ENCODE measurements at places on chromosomes 12 and 14.
A peak's percentile ranks its signal among the peaks of the same experiment; 100 is the strongest.

- DNase-seq, result no peak
Observed at GRCh38 chr12:57851552-57851951, 5.0 kb upstream of the CTDSP2 start.

- DNase-seq, result peak; percentile 77
Observed at GRCh38 chr12:111596985-111597830, 1.9 kb downstream of the ATXN2 start.

- no peak for DNase-seq
Observed at GRCh38 chr14:44404036-44404435, 103.0 kb downstream of the FSCB start.

- no peak for DNase-seq
Observed at GRCh38 chr12:9763025-9763424, 2.3 kb upstream of the CD69 start.

DNA sequence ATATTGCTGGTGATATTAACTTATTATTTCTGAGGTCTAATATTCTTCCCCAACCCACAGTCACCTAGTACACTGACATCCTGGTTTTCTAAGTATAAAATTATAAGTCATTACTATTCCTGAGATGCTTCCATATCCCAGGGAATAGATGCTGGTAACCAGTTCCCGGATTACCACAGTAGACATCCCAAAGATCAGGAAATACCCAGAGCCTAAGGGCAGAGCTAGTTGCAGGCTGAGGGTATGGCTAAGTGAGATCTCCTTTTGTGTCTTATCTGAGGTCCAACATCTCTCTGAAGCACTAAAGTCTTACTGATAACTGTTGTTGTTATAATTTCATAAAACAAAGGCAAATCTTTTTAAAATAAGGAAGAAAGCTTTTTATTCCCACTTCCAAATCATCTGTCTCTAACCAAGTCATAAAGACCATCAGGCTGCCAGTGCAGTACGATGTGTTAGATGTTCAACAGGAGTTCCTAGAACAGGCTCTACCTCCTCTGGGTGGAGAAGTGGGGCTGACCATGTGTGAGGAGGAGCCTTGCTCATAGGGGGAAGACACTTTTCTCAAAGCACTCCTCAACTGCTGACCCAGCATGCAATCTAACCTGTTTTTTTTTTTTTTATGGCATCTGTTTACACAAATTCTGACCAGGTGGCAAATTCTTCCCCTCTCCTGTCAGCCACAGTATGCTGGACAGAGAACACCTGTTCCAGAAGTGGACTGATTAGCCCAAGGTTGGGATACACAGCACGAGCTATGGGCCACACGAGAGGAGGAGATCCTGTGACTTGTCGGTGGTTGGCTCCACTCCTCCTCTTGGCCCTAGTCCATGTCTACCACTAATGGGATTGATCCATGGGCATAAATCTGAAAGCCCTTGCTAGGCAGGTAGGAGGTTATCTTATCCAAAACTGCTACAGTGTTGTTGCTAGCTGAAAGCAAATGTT, 16.1 kb upstream of the GRIP1 start:
- no peak for DNase-seq

DNA sequence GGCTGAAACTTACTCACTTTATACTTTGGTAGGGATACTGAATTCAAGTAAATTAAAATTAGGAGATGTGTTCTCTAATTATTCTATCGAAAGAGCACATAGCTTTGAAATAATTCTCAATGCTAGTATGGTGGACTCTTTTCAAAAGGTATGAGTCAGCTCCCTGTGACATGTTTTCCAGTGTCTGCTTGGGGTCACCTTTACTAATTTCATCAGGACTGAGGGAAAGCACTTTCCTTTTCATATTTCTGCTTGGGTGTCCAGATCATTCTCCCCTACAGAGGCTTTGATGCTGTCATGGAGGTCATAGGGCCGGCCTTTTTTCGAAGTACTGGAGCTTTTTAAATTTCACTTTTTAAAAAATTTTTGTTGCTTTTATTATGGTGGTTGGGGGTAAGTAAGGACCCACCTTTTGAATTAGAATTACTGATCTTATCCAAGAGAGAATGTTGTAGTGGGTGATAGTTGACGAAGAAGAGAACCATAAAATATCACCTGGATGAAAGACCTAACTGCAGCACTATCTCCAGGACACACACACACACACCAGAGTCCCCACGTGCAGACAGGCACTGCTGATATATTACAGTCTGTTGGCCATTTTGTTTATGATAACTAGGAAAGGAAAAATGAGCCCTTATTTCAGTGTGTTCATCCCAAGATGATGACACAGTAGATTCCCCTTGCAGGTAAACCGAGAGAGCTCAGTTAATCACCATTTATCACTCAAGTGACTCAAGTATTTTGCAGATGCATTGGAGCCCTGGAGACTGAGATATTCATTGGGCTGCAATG, 558.6 kb downstream of the DIO2 start:
- DNase-seq, result no peak

GRCh38 chr12:388012-388411, 1.1 kb downstream of the KDM5A start:
- no peak for DNase-seq

DNA sequence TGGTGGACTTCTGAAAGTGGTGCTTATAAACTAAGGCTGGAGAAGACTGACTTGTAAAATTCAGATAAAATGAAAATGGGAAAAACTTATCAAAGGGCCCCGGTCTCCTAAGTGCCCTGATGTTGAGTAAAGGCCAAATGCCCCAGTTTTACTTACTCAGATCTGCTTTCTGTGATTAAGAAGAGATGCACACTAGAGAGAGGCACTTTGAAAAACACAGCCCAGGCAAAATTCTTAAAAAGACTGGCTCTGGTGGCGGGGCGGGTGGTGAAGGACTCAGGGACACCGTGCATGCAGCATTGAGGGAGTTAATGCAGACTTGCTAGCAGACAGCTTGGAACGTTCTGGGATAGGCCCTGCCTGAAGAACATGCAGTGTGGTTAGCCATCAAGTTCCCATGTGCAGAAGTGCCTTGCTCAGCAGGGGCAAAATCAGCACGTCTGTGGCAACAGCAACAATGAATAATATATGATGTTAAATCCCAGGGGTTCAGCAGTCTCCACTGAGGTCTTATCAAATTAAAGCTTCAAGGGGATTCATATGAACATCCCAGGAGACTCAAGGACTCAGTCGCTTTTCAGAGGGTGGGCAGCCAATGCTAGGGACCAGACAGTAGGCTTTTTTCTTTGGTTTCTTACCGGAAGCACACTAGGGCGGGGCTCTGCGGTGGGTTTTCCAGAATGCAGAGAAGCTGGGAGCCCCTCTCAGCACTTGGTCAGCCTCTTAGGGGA, 105.0 kb downstream of the DAD1 start:
- no peak for DNase-seq

GRCh38 chr14:103434868-103435442, 49.7 kb downstream of the MARK3 start:
- no peak for DNase-seq

- DNase-seq, result no peak
Observed at GRCh38 chr14:90599339-90599738, 202.5 kb downstream of the CALM1 start.

DNA sequence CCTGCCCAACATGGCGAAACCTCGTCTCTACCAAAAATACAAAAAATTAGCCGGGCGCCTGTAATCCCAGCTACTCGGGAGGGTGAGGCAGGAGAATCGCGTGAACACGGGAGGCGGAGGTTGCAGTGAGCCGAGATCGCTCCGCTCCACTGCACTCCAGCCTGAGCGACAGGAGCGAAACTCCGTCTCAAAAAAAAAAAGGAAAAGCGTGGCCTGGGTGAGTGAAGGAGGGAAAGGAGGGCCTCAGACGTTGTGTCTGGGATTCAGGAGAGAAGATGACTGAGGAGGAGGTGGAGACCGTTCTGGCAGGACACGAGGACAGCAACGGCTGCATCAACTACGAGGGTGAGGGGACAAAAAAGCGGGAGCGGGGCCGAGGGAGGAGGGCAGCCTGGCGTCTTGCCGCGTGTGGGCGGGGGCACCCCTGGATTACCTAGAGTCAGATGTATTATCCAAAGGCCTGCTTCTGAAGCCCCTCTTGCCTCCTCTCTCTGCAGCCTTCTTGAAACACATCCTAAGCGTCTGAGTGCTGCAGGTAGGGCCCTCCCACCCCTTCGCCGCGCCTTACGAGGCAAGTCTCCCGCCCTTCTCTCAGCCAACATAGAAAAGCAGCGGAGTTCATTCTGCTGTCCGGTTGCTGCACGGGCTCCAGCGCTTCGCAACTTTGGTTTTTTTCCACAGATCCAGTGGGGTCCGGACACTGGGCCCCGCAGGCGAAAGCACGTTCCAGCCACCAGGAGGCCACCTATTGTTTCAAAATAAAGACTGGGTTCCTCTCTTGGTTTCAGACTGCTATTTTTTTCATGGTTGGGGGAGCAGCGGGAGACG, 744 bp upstream of the MYL6 start:
- peak; percentile 93 for DNase-seq

DNA sequence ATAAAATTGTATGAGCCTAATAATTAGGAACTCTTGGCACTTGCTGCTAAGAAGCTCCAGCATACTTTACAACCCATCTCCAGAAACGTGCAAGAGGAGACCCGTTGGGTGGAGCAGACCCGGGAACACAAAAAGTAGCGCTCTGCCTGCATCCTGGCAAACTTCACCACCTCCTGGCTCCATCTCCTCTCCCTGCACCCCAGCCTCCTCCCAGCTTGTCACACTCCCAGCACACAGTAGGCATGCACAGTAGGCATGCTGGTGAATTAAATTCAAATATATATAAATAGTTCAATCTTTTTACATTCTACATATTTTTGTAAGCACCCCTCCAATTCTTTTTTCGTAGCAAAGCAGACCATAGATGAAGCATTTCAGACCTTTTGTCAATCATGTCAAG, 1.2 kb downstream of the VSIG10 start:
- DNase-seq, result peak; percentile 65

Measured in H7 (cell line).